ENCODE measurements at places on chromosomes 5 and 9. TPM values are rescaled to one million over a fixed set of nuclear protein-coding genes. Genes with fewer than 3 reads are reported as not detected.

DNA sequence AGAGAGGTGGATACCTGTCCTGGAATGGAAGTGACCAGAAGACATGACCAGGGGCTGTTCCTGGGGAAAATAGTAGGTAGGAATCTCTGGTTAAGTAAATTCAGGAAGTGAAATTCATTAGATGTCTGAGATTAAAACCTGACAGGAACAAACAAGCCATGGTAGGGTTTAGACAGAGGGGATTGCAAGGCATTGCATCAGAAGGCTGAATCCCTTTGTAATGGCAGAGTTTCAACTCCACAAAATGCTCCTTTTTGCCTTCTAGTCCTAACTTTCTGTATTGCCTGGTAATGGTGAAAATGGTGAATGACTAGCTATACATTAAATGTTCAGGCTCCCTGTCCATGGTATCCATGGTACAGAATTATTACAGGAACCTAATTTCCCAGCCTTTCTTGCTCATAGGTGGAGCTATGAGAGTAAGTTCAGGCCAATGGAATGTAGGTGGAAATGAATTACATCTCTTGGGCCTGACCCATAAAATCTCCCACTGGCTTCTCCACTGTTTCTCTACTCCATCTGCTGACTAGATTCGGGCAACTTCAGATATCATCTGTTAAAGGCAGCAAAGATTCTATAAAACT is 113.4 kb upstream of the CNTLN start:
- DNase-seq = no peak

- no peak for DNase-seq
Observed at GRCh38 chr5:160092960-160093707, 26.1 kb downstream of the PWWP2A start.

DNA sequence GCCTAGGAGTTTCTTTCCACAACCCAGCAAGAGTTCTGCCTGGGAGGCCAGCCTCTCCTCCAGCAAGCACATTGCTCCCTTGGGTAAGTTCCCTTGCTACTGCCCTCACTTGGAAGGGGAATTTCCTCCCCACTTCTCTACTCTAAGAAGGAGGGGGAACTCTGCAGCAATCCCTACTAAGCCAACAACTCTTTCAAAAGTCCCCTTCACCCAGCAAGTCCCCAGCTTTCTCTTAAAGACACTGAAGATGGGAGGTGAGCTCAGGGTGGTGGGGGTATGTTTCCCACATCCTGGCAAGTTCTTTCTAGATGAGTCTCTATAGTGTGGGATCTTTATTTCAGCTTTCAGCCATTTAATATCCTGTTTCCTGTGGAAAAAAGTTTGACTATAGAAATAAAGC is 49.0 kb downstream of the PDE8B start:
- no peak for DNase-seq

DNA sequence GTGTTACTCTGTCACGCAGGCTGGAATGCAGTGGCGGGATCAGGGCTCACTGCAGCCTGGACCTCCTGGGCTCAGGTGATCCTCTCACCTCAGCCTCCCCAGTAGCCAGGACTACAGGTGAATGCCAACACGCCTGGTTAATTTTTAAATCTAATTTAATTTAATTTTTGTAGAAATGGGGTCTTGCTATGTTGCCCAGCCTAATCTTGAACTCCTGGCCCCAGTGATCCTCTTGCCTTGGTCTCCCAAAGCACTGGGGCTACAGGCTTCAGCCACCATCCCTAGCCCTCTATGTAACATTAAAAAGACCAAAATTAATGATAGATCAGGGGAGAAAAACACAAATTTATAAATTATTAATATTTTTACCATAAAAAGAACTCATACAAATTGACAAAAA is 11.3 kb upstream of the UBAP2 start:
- DNase-seq = no peak

DNA sequence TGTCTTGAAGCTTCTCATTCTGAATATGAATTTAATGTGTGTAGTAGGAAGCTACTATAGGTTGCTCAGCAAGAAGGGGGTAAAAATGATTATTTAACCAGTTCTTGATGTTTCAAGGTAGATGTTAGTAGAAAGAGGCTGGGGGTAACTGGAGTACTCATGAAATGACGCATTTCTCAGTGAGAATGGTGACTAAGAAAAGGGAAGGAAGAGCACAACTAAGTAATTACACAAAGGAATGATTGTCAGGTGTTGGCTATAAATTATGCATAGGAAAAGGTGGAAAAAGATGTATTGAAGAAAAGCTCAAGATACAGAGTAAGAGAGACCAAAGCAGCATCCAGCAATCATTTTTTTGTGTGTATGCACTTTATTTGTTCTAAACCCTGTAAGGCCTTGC is 1.4 kb upstream of the PSIP1 start:
- DNase-seq = no peak

RORB gene
- total RNA-seq = 0.35 TPM

MAP1B gene
- 0.54 TPM for total RNA-seq
